NCI-H2029 treated with DMSO at 0.1 percent for 48 hours (cell line): ENCODE measurements at places on chromosomes 3 and 15.

DNA sequence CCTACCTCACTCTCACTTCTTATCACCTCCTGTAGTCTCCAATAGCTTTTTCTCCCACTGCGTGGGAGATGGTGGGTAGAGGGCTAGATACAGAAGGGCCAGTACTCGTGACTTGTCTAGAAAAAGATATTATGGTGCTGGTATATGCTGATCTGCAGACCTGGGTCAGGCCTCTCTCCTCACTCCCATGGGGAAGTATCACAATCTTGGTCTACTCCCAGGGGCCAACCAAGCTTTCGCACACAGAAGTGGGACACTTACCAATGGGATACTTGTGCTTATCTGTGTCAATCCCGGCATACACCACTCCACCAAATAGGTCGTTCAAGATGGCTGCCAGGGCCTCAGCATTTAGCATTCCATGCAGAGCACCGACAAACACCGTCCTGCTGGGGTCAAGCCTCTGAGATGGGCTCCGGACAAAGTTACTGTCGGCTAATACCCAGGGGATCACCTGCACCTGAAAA, 9.0 kb upstream of the RPS17 start:
- no peak for DNase-seq

DNA sequence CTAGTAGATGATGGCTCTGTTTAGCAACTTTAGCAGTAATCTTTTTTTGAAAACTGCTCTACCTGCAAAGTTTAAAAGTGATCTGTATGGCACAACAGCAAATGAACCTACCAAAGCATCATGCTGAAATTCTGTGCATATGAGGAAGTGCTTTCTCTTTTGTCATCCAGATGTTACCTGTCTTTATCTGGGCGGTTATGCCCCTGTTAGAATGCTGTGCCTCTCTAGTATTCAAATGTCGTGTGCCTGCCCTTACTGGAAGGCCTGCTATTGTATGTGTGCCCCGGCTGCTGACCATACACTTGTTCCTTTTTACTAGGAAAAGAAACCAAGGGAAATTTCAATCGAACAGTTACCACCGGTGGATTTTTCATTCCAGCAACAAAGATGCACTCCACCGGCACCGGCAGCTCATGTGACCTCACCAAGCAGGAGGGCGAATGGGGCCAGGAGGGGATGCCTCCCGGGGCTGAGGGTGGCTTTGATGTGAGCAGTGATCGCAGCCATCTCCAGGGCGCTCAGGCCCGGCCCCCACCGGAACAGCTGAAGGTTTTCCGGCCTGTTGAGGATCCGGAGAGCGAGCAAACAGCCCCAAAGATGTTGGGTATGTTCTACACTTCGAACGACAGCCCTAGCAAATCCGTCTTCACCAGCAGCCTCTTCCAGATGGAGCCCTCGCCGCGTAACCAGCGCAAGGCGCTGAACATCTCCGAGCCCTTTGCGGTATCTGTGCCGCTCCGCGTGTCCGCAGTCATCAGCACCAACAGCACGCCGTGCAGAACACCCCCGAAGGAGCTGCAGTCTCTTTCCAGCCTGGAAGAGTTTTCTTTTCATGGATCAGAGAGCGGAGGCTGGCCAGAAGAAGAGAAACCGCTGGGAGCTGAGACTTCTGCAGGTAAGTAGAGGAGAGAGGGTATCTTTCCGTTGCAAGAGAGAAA, 61.6 kb downstream of the TMEM39A start:
- DNase-seq, result no peak

DNA sequence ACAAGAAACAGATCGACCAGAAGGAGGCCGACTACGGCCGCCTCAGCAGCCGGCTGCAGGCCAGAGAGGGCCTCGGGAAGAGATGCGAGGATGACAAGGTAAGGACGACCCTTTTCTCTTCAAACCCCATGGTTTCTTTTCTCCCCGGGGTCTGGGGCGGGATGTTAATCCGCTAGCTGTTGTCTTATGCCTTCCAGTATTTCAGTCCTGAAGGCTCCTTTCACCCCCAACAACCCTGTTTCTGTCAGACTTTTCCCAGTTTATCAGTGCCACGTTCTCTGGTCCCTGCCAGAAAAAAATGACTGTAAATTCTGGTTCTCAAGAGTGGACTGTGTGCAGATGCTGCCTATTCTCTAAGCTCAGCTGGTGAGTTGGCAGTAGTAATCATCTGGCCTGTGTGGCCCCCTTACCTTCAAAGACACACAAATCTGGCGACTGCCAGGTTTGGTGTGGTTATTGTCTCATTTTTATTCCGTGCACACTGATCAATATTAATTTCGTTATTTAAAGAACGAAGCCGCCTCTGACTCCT, 806 bp downstream of the GOLM2 start:
- DNase-seq, result no peak

GRCh38 chr3:72323773-72324172, 524.5 kb downstream of the SHQ1 start:
- no peak for DNase-seq

GRCh38 chr3:11389386-11390268, 117.4 kb downstream of the ATG7 start:
- no peak for DNase-seq

- no peak for DNase-seq
These were observed 90.7 kb upstream of the AGTR1 start for GRCh38 chr3:148606979-148607378.

DNA sequence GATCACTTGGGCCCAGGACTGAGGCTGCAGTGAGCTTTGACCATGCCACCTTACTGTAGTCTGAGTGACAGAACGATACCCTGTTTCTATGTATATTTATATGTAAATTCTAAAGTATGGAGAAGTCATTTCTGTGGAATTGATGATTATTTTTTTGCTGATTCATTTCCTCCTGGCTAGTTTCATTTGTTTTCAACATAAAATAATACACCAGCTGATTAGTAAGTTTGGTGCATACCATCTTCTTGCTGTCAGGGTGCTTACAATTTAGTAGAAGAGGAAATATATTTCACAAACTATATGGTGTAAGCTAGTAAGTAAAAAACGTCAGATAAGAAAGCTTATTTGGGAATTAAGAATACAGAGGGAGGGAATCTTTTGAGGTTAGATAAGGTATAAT, 36.0 kb downstream of the SLC25A26 start:
- DNase-seq, result no peak

- no peak for DNase-seq
These were observed 46.4 kb downstream of the GJD2 start for GRCh38 chr15:34708422-34708821.

DNA sequence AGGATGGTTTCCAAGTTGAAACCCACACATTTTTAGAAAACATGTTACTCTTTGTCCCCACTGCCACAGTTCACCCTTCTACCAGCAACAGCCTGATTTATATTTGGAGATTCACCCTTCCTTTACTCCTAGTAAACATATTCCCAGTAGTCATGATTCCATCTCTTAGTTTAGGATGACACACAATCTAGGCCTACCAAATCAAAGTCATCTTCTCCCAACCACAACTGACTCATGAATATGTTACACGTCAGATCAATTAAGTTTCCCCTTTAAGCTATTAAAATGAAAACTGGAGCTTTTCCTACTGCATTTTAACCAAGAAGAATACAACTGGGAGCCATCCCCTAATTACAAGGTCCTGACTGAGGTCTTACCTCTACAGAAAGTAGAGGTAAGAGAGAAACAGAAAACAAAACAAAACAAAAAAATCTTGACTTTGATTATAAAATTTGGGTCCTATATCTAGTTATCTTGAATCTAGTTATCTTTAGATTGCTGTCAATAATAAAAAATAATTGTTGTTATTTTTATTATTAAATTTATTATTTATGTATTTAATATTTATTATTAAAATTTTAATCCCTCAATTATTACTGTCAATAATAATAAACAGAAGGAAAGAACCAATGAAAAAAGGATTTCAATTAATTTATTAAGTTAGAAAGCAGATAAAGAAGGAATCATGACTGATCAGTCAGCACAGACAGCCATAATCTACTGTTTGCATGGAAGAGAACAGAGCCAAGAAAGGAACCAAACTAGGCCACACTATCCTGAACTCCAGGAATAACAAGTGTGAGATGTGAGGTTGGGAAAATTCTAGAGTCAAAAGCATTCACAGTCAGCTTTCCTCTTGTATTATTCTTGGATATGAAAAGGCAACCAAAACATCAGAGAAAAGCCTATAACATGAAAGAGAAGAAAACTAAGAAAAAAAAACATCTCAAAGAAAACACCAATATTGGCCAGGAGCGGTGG, 12.5 kb downstream of the DPH6 start:
- DNase-seq, result no peak

DNA sequence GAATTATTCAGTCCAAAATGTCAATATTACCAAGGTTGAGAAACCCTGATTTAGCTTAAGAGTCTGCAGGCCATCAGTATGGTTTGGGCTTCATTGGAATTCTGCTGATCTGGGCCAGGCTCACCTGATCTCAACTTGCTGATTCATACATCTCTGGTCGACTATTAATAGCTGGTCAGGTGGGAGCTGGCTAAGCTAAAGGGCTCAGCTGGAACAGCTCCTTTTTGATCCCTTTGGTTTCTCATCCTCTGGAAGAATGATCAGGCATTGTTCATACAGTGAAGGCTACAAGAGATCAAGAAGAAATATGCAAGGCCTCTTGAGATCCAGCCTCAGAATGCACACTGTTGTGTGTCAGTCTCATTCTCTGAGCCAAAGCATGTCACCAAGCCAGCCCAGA, 123.3 kb upstream of the MME start:
- DNase-seq, result no peak

- no peak for DNase-seq
These were observed 227.9 kb upstream of the NR2F2 start for GRCh38 chr15:96102631-96103030.

DNA sequence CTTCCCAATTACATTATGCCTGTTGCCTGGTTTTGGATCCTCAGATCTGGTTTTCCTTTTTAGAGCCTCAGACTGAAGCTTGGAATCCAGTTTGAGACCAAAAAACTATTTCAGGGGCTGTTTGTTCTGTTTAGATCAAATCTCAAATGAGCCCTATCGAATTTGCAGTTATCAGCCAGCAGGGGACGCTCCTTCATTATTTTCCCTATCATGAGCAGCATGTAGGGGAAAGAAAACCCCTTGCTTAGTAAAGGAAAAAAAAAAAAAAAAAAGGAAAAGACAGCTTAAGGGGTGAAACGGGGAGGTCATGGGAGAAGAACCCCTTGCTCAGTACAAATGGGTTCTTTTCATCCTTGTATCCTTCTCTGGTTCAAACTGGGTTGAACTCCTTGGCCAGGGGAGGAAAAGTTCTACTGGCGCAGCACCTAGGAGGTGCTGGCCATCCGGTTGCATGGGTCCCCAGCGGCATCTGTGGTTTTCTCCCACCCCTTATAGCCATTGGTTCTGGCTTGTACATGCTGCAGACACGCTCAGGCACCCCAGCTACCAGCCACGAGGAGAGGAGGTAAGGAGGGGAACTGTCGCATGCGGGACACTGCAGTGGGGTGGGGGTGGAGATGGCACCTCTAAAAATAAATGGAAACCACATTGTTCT, 1375.1 kb upstream of the ALCAM start:
- no peak for DNase-seq

DNA sequence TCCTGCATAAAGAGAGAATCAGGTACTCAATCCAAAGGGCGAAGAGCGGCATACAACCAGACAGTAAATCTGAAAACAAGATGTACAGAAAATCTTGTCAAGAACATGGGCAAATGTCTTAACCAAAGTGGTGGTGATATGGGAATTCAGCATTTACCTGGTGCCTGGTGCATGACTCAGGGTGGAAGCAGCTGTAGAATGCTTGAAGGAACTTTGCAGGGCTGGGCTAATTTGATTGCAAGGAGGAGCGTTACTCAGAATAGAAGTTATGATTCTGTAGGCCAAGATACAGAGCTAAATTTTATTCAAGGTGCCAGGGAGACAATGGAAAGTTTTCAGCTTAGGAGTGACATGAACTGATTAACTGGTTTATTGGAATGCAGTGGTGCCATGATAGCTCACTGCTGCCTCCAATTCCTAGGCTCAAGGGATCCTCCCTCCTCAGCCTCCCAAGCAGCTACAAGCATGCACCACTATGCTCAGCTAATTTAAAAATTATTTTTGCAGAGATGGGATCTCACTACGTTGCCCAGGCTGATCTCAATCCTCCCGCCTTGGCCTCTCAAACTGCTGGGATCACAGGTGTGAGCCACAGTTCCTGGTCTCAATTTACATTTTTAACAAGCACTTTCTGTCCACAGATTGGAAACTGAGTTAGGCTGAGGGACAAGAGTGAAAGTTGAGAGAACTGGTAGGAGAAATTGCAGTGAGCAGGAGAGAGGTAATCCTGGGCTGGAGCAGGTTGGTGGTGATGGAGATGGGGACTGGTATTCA, 91.5 kb upstream of the TBC1D5 start:
- no peak for DNase-seq

- no peak for DNase-seq
These were observed 185.9 kb upstream of the LINGO1 start for GRCh38 chr15:77818484-77819047.

- no peak for DNase-seq
These were observed 189.1 kb upstream of the KBTBD8 start for GRCh38 chr3:66808891-66809594.

DNA sequence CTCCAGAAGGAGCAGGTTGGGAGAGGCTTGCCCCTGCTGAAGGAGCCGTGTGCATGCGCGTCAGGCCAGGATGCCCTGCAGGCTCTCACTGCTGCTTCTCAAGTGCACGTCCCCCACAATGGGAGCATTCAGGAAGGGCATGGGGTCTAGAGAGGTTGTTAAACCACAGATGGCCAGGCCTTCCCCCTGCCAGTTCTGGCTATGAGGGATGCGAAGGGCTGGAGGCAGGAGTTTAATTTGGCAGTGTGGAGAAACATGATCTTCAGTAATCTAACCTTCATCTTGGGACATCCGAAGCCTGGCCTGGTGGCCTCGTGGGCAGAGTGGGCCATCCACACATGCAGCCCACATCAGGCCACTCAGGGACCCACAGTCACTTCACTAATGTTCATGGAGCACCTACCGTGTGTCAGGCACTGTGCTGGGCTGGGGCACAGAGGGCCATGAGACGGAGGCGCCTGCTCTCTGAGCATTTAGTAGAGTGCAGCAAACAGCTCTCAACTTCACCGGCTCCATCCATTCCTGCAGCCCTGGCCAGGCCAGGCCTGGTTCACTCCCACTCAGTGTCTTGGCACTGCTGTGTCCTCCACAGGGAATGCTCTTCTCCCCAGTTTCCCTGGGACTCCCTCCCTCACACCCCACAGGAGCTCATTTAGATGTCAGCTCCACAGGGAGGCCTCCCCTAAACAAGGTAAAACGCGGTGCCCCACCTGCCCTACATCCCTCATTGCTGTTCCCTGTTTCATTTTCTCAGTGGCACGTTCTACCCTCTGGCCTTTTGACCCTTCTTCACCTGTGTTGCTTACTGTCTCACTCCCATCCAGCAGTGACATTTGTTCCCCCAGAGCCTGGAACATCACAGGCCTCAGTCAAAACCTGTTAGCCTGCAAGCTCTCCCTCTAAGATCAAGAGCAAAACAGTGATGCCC, 4.0 kb downstream of the CFAP100 start:
- no peak for DNase-seq

DNA sequence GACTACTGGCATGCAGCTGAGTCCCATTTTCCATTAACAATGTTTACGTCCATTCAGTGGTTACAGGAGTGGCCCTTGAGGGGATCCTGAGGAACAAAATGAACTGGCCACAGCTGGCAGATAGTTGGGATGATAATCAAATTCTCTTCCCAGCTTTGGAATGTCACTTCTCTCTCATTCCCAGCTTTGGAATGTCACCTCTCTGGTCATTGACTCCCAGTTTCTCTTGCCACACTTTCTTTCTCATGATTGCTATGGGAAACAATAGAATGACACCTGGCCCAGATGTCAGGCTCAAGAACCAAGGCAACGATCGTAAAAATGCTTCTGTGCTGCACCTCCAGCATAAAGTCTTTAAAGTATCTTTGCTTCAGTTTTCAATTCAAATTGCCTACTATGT, 34.0 kb downstream of the ATP13A4 start:
- no peak for DNase-seq
